ENCODE measurements at places on chromosomes 3 and 15. TPM values are rescaled to one million over a fixed set of nuclear protein-coding genes. Genes with fewer than 3 reads are reported as not detected.

Gene SNX1
- total RNA-seq = 49.8 TPM

Gene DPH6
- total RNA-seq = 20.9 TPM

Gene NR1I2
- total RNA-seq = not detected

Gene AHSG
- not detected for total RNA-seq

Gene TLR9
- under 0.01 TPM for total RNA-seq

Gene ATP13A5
- total RNA-seq = not detected

Gene EOGT
- 44.1 TPM for total RNA-seq

Gene ZNF660
- 2.5 TPM for total RNA-seq

Gene TGM4
- not detected for total RNA-seq

Gene TRIM42
- total RNA-seq = not detected

Gene C2CD4A
- not detected for total RNA-seq

Gene CCDC14
- 60.4 TPM for total RNA-seq

Gene IMPG2
- total RNA-seq = 0.33 TPM

Gene LSAMP
- 12.2 TPM for total RNA-seq

Gene SLC28A2
- not detected for total RNA-seq

Gene PIERCE2
- total RNA-seq = 1.2 TPM

Gene THOC7
- 70.7 TPM for total RNA-seq

Gene RHOV
- total RNA-seq = not detected

Gene TRPM1
- total RNA-seq = not detected

Gene ERC2
- 0.44 TPM for total RNA-seq

Gene ABHD10
- total RNA-seq = 42.9 TPM

Gene SLC49A4
- total RNA-seq = 21.4 TPM

Gene MAGEF1
- 20.9 TPM for total RNA-seq

Gene SCAANT1
- total RNA-seq = not detected

Gene STAC
- total RNA-seq = 2.5 TPM

Gene ROPN1
- total RNA-seq = not detected

Gene EPHA3
- total RNA-seq = 1.5 TPM

Gene NAA50
- 358 TPM for total RNA-seq

Gene ATP10A
- total RNA-seq = 5.8 TPM

Gene OCA2
- not detected for total RNA-seq

Gene DNAH12
- under 0.01 TPM for total RNA-seq

Gene ADAMTS9
- total RNA-seq = 1.5 TPM

Gene SLC24A5
- not detected for total RNA-seq

Gene RPL4
- 4,330 TPM for total RNA-seq

Gene GCSAM
- not detected for total RNA-seq

Gene ECE2
- total RNA-seq = under 0.01 TPM

Gene SYNM
- total RNA-seq = 5.4 TPM

Gene SLC6A6
- 11.4 TPM for total RNA-seq

Gene HCLS1
- total RNA-seq = 0.17 TPM

Gene TMEM202
- total RNA-seq = not detected

Gene IL12A
- 7.4 TPM for total RNA-seq

Gene DIPK2A
- total RNA-seq = 58.2 TPM

Gene TF
- 0.17 TPM for total RNA-seq

Gene CD47
- total RNA-seq = 152 TPM

Gene MKRN3
- total RNA-seq = 3.0 TPM

Gene DZIP1L
- 34.2 TPM for total RNA-seq

Gene LRIG1
- total RNA-seq = 48.7 TPM

Gene EOMES
- total RNA-seq = not detected

Gene GOLGA8R
- total RNA-seq = 3.9 TPM

Gene WDR72
- not detected for total RNA-seq

Gene TMEM212
- not detected for total RNA-seq

Gene PDIA5
- 46.3 TPM for total RNA-seq

Gene SLC2A2
- total RNA-seq = not detected

Gene CYP11A1
- total RNA-seq = 1.0 TPM
